8988T (cell line): ENCODE measurements at places on chromosomes 3 and 15.

DNA sequence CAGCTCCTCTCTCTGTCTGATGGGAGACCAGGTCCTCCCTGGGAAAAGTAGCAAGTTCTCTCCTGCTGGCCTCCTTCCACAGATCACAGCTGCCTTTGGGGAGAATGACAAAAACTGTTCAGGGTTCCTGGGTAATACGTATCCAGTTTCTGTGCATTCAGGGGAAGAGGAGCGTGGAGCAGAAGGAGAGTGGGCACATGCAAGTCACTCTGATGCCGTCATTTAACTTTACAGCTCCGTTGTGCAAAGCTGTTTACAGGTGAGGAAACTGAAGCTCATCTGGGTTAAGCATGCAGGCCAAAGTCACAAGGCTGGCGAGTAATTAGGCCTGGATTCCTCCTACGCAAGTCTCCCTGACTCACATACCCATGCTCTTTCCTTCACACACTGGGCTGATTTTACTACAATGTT, 7.5 kb upstream of the TM4SF1 start:
- DNase-seq, result no peak

DNA sequence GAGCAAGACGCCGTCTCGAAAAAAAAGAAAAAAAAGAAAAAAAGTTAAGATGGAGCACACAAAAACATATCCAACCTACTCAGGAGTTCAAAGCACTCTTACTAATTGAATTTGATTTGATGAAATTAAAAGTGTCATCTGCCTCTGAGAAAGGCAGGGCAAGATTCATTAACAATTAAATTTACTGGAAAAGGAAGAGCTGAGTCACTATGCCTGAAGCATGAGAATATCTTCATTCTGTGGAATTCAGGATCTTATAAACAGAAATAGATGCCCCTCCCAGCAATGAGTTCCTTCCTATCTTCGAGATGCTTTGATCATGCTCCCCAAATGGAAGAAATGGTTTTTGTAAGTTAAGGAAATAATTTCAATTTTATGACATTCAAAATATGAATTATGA, 61.0 kb upstream of the ST3GAL6 start:
- no peak for DNase-seq

DNA sequence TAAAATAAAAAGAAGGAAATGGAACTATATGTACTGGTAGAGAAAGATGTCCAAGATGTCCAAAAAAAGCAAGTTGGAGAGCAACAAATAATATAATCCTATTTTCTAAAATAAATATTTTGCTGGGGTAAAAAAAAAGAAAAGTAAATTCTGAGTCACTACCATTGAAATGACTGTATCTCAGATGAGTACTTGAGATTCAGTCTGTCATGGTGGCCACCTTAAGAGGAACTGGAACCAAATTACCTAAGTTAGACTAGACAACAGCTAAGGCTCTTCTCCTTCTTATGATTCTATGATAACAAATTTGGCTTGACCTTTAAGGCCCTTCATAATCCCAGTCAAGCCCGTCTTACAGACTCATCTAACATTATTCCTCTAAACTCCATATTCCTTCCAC, 270.6 kb upstream of the HES1 start:
- DNase-seq, result no peak

GRCh38 chr3:69092030-69092516, 7.3 kb downstream of the ARL6IP5 start:
- no peak for DNase-seq

DNA sequence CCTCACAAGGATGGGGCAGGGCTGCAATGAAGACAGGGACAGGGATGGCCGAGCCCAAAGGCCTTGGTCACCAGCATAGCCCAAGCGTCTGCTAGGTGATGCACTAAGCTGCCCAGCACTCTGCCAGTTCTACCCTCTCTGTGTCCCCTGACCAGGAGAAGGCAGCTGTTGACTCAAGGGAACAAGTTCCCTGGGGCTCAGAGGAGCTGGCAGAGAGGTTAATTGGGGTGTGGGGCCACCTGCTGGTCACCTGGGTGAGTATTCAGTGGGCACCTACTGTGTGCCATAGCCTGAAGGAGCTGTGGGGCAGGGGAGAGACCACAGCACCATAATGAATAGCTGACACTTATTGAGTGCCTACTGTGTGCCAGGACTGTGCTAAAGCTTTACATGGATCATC, 22.0 kb upstream of the DOCK3 start:
- DNase-seq, result peak; percentile 75

DNA sequence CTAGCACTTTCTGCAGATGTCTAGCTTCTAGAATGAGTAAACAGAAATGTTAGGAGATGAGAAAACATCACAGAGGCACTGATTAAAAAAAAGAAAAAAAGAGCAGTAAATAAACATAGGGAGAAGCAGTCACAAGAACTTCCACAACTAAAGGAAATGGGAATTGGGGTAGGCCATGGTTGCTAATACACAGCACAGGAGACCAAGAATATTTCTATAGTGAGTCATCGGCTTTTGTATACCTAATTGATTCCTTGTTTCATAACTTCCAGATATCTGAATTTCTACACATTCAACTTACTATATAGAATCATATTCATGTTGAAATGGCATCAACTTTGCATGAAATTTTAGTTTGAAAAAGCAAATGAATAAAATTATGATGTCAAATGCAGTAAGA, 47.3 kb upstream of the TCF12 start:
- DNase-seq, result no peak

- DNase-seq, result no peak
These were observed 163.8 kb upstream of the CTNNB1 start for GRCh38 chr3:41035456-41036022.

DNA sequence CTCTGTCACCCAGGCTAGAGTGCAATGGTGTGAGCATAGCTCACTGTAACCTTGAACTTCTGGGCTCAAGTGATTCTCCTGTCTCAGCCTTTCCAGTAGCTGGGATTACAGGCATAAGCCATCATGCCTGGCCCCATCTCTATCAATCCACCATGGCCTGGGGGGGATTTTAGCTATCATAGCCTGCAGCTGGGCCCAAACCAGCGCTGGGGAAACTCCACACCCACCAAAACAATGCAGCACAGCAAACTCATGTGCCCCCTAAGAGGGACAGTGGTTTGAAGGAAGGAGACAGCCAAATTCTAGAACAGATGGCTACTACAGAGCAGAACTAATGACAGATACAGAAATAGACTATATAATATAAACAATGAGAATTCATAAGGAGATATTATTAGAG, 13.8 kb upstream of the NSMCE3 start:
- DNase-seq, result no peak
